AG09309 (cell line): ENCODE measurements at places on chromosomes 5 and 9.

DNA sequence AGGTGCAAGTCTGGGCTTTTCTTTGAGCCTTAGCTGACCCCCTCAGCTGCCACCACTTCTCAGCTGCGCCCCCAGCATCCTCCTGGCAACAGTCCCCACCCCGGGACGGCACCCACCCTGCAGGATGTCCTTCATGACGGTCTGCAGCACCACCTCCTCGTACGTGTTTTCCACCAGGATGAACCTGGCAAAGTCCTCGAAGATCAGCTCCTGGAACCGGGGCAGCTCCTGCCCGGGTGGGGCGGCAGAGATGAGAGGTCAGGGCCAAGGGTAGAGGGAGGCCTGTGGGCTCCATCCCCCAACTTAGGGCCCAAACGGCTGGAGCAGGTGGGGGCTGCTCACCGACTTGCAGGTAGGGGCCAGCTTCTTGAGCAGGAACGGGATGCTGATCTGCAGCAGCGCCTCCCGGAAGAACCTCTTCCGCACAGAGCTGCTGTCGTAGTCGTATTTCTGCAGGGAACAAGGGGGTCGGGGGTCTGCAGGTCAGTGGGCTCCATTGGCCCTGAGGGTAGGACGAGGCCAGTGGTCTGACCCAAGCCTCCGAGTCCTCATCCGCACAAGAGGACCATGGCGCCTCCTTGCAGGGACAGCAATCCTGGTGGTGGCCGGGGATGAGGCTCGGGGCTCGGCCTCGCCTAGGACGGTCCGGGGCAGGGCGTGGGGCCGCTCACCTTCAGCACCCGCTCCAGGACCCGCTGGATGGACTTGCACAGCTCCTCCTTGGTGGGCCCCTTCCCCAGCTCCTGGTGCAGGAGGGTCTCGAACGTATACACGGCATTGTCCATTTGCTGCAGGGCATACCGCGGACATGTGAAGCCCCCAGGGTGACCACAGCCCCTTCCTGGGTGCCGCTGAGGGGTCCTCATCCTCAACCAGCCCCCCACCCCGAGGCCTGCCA is 56.7 kb downstream of the LRSAM1 start:
- no peak for DNase-seq

- DNase-seq = no peak
These were observed 557 bp upstream of the PHF2 start for GRCh38 chr9:93575796-93576257.

GRCh38 chr9:84226126-84226525 is 114.4 kb downstream of the SLC28A3 start:
- no peak for DNase-seq

- DNase-seq = no peak
These were observed 139.0 kb downstream of the IRX1 start for GRCh38 chr5:3734632-3735031.

- DNase-seq = no peak
These were observed 364.2 kb upstream of the PDE4D start for GRCh38 chr5:60257596-60258271.

DNA sequence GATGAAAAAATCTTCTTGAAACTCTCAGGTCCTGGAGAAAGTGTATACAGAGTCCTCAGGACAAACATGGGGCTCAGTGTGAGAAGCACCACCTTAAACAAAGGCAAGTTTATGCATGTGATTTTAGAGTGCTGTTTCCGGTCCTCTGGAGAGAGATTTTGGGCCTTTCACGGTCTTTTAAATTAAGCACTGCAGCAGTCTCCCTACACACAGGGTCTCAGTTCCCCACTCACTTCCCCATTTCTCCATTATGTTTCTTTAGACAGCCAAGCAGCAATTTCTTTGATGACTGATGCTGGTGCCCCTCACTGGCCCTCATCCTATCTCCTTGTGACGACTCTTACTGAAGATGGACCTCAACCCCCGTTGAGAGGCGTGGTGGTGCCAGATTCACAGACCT is 220.2 kb upstream of the CLINT1 start:
- no peak for DNase-seq

GRCh38 chr5:151917904-151918303 is 6.7 kb downstream of the GLRA1 start:
- DNase-seq = no peak

GRCh38 chr9:131624636-131625507 is 79.5 kb downstream of the PRRT1B start:
- no peak for DNase-seq
